Fibroblast of lung (primary cell): ENCODE measurements at places on chromosomes 4 and X.
A peak's percentile ranks its signal among the peaks of the same experiment; 100 is the strongest.

GRCh38 chrX:129600981-129601424 lies 53.8 kb downstream of the APLN start:
- peak; percentile 15 for DNase-seq

DNA sequence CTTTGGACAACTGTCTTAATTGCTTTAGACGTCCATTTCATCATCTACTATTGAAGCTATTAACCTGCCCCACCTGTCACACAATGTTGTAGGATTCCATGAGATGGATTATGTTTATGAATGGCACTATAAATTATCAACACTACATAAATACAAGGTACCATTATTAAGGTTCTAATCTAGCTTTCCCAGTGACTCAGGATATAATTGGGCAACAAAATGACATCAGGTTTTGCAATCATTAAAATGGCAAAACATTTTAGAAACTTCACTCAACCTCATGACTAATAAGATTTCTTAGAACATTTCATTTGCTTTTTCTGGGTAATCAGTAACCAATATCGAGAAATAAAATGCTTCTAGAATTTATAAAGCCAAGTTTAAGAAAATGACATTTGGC lies 9.2 kb downstream of the HOPX start:
- DNase-seq = peak; percentile 52

DNA sequence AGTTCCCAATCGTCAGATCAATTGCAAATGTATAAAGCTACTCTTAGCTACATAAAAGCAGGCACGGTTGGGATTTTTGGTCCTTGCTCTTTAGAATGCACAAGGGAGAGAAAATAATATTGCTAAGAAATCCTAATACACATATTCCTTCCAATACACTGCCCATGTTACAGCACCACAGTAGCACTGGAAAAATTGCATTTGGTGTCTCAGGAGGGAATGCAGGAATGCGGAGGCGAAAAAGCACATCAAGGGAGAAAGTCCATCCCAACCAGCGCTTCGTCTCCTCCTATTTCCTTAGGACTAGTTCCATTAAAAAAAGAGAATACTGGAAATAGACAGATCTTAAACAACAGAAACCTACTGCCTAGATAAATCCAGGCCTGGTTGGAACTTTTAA lies 23.9 kb downstream of the ADGRA3 start:
- no peak for DNase-seq

DNA sequence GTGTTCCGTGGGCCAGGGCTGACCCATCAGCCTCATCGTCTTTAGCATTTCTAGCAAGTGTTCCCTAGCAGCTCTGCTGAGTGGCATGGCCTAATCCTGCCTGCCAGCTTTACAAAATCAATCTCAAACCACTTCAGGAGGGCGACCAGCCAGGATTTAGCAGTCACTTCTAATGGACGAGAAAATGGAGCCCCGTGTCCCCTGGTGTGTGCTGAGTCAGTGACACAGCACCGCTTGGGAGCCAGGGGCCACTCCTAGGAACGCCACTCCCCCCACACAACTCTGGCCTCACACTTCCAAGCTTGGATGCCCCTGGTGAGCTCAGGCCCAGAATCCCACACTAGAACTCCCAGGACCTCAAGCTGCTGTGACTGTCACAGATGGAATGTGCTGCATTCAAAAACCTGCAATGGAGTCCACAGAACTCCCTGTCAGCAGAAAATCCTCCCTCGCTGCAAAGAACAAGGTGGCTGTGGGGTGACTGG lies 311.2 kb upstream of the GATB start:
- DNase-seq = peak; percentile 36

DNA sequence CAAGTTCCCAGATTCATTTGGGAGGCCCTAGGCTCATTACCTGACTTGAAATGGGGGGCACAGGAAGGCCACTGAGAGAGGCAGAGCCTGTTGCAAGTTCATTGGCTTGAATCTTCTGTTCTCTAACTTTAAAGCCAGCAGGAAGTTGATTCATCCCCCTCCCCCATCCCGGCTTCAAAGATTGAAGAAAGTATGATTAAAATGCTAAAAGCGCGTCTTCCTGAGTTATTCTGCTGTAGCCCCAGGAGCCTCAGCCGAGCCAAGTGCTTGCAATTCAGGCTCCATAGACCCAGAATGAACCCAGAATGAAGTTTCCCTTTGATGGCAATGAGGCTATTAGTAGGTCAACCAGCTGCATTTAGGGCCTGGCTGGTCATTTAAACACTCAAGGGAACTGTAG lies 14.7 kb downstream of the CHST7 start:
- peak; percentile 78 for DNase-seq

DNA sequence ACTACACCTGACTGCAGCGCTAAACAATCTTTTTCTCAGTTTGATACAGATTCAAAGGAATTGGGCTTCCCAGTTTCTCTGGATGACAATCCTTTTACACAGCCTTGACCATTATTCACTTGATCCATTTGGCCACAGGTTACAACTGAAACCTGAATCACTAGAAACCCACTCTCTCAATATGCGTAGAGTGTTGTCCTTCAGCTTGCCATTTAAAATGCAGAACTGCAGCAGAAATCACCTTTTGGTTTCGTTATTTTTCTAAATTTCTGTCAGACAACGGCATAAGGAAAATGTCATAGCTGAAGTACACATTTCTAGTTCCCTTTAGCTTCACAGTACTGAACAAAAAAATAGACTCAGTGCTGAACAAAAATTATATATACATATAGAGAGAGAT lies 255.8 kb upstream of the TENM3 start:
- no peak for DNase-seq

DNA sequence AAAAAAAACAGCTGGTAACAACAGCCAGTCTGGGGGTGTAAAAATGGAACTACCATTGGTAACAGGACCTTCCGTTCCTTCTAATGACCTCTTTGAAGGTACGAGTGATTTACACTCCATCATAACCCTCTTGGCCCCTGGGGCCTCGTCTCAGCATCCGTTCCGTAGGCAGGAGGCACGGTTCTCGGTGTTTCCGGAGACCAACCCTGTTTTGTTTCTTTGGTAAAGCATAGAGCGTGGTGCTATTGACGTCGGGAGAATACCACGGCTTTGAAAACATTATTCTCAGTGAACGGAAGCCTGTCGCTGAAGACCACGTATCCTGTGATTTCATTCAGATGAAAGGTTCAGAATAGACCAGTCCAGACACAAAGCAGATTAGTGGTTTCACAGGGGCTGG lies 198.9 kb downstream of the ASMT start:
- DNase-seq = no peak

GRCh38 chr4:33262824-33263223 lies 2542.7 kb downstream of the PCDH7 start:
- peak; percentile 82 for DNase-seq

DNA sequence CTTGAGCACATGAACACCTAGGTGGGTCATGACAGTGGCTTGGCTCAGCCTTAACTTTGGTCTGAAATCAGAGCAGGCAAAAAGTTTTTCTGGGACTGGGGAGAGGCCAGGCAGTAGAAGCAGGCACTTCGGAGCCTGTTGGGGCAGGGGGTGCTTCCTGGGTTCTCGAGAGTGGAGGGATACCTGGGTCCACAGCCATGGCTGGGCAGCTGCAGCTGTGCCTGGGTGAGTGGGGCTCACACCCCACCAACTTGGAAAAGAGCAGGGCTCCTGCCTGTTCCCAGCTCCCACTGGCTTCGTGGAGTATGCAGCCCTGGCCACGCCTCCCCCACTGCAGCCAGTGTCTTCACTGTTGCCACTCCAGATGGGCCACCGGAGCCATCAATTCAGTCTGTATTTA lies 56.4 kb upstream of the NUDT6 start:
- no peak for DNase-seq

- no peak for DNase-seq
These were observed 44.0 kb downstream of the RELL1 start for GRCh38 chr4:37641886-37642849.

DNA sequence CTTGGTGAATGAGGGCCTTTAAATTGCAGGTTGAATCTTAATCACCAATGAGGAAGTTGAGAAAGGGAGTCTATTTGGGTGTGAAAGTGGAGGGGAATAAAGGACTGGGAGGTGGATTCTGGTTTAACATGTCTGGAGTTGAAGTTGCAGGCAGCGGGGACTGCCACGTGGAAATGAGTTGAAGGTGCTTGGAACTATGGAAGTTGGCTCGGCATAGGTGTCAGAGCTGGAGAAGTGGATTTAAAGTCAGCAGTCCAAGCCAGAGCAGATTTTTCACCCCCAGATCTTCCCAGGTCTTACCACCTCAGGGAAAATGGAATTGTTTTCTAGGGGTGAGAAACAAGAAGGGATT lies 44.9 kb downstream of the TIGD4 start:
- no peak for DNase-seq

- DNase-seq = no peak
These were observed 217.1 kb upstream of the STS start for GRCh38 chrX:6930307-6930849.

DNA sequence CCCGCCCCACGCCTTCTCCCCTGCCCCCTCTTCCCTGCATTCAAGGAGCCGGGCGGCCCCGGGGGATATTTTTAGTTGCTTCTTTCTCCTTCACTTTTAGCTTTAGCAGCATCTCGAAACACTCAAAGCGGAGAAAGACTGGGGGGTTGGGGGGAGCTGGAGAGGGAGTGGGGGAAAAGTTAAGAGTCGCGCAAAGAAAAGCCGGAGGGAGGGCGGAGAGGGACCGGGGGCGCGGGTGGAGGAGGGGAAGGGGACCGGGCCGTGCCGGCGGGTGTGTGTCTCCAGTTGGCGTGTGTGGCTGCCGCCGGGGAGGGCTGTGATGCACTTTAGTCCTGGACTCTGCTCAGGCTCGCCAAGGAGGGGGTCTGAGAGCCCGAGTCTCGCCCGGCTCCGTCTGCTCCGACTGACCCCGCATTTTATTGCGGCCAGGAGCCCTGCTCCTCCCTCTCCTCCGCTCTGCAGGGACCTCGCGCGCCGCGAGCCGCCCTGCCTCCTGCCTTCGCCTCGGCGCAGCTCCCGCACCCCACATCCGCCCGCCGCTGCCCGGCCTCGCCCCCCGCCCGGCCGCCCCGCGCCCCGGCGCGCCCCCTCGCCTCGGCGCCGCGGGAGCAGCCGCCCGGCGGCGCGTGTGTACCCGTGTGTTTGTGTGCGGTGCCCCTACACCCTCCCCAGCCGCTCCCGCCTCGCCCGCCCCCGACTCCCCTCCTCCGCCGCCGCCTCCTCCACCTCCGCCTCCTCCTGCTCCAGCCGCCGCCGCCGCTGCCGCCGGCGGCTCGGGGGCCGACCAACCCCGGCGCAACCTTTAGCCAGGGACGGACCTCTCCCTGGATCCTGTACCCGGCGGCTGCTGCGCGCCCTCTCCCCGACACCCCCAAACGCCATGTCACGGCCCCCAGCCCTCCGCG lies 1.4 kb downstream of the ZNF827 start:
- peak; percentile 60 for DNase-seq

GRCh38 chr4:13538427-13538973 lies 5.8 kb downstream of the NKX3-2 start:
- DNase-seq = no peak

- DNase-seq = peak; percentile 60
These were observed 24.4 kb downstream of the SYAP1 start for GRCh38 chrX:16743604-16744325.

DNA sequence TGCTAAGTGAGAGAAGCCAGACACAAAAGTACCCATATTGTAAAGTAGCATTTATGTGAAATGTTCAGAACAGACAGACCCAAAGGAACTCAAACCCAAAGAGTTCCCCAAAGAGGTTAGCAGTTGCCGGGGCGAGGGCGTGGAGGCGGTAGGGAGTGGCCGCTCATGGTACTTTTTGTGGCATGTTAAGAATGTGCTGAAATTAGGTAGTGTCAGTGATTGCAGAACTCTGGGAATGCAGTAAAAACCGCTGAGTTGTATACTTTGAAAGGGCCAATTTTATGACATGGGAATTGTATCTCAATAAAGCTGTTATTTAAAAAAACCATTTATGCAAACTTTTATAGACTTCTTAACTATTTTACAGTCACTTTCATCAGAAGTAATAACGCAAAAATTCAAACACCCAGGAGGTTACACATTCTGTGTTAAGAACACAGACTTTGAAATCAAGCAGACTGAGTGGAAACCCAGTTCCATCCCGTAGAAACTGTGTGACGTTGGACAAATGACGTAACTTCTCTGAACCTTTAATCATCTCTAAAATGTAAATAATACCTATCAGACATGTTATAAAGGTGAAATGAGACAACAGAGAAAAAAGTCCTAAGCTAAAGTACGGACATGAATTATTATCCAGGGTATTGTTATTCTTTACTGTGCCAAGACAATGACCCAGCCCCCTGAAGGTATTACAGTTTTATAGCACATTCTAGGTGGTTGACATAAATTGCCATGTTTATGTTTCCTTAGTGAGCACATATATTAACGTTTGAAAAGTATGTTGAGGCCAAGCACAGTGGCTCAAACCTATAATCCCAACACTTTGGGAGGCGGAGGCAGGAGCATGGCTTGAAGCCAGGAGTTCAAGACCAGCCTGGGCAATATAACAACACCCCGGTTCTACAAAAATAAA lies 19.7 kb downstream of the ZFP42 start:
- no peak for DNase-seq
